Ecto neural progenitor cell (in vitro differentiated cells): ENCODE measurements at places on chromosomes 5 and 9.

GRCh38 chr5:27437594-27438200, 399.3 kb upstream of the CDH9 start:
- DNase-seq: no peak

DNA sequence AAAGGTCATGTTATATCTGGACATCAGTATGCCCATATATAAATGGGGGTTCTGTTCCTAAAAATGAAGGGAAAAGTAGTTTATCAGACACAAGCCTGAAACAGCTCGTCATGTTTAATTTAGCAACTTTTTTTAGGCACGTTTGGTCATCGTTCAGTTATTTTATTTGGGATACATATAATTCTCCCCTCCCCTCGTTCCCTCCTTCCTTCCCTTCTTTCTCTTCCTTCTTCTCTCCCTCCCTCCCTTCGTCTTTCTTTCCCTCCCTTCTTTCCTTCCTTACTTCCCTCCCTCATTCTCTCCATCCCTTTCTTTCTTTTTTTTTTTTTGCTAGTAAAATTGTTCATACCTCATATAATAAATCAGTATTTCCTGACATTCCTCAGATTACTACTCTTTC, 3.4 kb downstream of the PPWD1 start:
- no peak for DNase-seq

- DNase-seq: no peak
Observed at GRCh38 chr9:16659096-16659495, 211.4 kb downstream of the BNC2 start.

DNA sequence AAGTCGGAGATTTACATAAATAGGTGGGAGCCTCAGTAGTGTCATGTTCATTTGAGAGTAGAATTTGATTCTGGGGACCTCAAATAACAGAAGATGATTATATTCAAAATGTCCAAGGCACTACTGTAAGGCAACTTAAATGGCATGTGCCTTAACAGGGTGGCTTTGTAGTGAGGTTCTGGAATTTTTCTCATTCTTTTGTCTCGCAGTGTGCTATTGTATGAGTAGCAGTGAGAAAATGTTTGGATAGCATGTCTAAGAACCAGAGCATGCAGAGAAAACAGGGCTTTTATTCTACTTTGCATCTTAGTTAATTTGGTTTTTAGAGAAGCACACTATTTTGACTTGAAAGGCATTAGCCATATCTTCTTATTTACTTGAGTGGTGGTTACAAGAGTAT, 25.0 kb downstream of the MAST4 start:
- DNase-seq: no peak
